ENCODE measurements at places on chromosomes 3 and 15.

DNA sequence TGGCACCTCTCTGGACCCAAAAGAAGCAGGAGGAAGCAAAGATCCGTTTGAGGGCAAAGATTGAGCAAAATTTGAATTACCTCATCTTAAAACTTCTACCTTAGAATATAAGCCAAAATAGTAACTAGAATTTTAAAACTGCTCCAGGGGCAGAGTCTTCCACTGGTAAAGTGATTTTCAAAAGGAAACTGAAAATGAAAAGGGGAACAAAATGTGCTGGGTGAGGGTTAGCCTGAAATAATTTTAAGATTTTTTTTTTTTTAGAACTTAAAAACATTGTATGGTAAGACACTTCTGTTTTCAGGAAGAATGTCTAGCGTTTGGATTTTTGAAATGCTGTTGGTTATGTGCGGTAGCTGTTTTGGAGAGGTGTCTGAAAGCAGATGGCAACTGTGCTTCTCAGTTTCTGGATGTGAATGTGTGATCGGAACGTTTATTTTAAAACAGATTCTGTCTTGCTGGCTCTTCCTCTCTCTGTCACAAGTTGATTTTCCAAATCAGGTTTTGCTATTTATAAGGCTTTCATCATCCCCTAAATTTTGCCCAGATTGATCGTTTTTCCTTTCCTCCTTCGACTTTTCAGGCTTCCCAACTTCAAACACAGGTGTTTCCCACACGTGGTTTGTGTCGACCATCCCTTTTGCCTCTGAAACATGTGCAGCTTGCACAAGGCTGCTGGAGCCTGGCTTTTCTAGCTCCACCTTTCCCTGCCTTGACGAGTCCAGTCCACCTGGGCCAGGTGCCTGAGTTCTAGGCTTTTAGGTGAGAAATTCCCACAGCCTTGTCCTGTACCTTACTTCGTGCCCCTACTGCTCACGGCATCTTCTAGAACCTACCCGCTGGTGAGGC is 3.3 kb downstream of the LRRK1 start:
- DNase-seq, result no peak

GRCh38 chr3:16720367-16720940 is 115.2 kb upstream of the DAZL start:
- no peak for DNase-seq

DNA sequence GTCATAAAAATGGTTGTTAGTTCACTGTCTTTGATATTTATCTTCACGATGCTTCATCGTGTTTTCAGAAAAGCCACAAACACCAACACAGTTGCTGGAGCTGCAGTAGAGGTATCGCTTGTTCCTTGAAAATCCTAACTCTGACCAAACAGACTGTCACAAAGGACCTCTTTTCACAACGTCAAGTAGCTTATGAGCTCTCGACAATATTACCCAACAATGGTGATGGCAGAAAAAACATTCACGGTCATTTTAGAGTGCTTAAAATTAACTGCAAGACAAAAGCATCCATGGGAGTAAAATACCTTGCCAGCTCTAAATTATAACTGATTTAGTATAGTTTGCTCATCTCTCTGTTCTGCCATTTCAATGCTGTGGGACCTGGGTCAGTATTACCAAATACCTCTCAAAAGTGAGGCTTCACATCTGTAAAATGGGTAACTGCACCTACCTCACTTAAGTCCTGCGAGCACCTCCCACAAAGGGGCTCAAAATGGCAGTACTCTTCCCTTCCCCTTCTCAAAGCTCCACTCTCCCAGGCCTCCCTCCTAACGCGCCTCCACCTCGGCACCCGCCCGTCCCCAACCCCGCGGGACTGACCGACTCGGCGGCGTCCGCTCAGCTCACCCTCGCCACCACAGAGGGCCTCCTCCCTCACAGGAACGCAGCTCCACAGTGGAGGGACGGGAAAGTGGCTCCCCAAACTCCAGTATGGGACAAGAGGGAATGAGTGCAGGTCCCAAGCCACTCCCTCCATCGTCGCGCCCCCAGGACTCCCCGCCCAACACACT is 546 bp downstream of the TRIM59 start:
- peak; percentile 10 for DNase-seq

DNA sequence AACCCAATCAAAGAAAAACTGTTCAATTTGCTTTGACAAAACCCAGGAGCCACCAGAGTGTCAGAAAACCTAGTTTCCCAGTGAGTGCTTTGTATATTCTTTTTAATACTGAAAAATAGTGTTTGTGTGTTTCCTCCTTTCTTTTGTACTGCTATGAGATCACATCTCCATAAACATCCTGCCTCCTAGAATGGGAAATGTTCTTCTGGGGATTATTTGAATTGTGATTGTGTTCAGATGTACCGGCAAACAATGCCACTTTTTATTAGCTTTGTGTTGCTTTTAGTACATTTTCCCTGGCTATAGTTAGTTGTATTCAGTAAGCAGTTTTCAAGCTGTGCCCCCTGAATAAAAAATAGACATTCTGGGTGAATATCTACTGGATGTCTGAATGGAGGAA is 148.0 kb upstream of the NR2E3 start:
- no peak for DNase-seq

- no peak for DNase-seq
Observed at GRCh38 chr3:42693530-42693930, 8.2 kb downstream of the KLHL40 start.

GRCh38 chr3:138609898-138610266 is 1.3 kb downstream of the FAIM start:
- DNase-seq, result no peak

- DNase-seq, result no peak
Observed at GRCh38 chr3:179452176-179452564, 900 bp upstream of the GNB4 start.

DNA sequence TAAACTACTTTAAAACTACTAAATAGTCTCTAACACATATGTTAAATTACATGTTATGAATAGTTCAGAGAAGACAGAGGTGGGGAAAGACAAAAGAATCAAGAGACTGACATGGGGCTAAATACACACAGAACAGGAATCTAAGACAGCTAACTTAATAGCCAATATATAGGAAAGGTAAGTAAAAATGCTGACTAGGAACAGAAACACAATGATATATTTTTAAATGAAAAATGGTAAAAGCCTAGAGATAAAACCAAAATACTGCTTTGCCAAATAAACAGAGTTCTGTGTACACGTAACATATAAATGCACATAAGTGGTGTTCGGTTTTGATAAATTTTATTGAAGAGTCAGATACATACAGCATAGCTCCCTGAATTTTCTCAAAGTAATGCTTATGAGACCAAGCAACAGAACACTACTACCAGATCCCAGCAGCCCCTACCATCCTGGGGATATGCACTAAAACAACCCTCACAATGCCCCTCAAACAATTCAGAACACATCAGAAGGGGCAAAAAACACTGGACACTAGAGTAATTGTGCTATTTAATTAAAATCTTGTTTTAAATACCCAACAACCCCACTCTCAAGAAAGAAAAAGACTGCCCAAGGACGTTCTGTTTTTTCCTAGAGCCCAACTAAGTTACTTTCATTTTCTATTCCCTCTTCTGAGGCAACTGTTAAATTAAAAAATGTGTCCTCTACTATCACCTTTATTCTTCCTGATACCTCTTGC is 121.1 kb downstream of the ADAM10 start:
- DNase-seq, result no peak

GRCh38 chr3:155744626-155745324 is at the start of gene PLCH1:
Gene PLCH1 (minus strand): TSS chr3:155745071. CDS start chr3:155704224, 40,847 bp downstream.
- no peak for DNase-seq

DNA sequence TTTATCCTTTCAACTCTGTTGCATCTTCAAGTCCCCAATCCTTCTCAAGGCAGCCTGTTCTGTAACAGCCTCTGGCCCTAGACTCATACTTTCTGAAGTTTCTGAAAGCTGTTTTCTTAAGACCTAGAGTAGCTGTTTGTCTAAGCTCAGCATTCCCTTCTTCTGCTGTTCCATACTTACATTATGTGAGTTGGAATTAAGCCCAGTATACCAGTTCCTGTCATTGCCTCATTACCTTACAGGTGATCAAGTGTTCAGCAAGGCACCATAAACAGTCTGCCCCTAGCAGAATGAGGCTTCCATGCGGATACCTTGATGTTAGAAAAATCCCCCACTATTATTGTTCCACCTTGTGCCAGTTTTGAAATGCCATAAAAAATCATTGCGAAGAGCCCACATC is 180.6 kb downstream of the PLCL2 start:
- DNase-seq, result no peak

- no peak for DNase-seq
Observed at GRCh38 chr3:152466784-152467183, 198.1 kb downstream of the MBNL1 start.

DNA sequence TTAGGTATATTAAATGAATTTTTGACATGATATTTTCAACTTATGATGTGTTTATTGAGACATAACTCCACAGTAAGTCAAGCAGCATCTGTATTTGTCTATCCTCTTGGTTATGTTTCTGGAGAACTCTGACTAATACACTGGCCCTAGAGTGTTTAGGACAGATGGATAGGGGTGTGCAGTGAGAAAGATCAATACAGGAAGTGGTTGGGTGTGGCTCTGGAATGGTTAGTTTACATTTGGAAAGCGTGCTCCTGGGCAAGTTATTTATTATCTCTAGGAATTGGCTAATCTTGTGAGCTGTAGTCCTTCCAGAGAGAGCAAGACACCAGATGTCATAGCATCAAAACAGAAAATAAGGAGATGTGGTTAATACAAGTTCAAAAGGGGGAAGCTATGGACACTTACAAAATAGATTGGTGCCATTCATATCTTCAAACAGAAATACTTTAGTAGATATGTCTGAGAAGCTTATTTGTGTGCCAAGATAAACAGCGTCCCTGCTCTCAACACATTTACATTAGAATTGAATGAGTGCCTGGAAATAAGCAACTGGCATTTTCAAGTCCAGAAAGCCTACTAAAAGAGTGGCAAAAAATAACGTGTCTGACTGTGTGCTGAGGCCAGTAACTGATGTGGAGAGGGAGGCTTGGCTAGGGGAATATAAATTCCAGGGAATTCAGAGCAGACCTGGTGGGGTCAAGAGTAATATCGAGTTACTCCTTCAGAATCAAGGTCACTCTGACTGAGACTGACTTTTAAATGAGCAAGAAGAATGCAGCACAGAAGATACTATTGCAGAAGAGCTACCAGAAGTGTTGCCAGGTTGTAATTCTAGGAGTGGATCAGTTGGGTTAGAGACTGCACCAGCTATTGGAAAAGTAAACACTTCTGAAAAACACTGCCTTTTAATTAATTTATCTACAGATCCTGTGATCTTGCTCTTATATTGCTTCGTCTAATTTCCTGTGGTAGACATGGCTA is 33.4 kb upstream of the PLAAT1 start:
- DNase-seq, result no peak

GRCh38 chr3:37806505-37807200 is 55.0 kb upstream of the CTDSPL start:
- no peak for DNase-seq

- no peak for DNase-seq
Observed at GRCh38 chr3:141849056-141849815, 27.2 kb upstream of the ATP1B3 start.

GRCh38 chr15:63559753-63560152 is 37.4 kb upstream of the FBXL22 start:
- no peak for DNase-seq

GRCh38 chr3:161940621-161940965 is 444.0 kb downstream of the OTOL1 start:
- no peak for DNase-seq

DNA sequence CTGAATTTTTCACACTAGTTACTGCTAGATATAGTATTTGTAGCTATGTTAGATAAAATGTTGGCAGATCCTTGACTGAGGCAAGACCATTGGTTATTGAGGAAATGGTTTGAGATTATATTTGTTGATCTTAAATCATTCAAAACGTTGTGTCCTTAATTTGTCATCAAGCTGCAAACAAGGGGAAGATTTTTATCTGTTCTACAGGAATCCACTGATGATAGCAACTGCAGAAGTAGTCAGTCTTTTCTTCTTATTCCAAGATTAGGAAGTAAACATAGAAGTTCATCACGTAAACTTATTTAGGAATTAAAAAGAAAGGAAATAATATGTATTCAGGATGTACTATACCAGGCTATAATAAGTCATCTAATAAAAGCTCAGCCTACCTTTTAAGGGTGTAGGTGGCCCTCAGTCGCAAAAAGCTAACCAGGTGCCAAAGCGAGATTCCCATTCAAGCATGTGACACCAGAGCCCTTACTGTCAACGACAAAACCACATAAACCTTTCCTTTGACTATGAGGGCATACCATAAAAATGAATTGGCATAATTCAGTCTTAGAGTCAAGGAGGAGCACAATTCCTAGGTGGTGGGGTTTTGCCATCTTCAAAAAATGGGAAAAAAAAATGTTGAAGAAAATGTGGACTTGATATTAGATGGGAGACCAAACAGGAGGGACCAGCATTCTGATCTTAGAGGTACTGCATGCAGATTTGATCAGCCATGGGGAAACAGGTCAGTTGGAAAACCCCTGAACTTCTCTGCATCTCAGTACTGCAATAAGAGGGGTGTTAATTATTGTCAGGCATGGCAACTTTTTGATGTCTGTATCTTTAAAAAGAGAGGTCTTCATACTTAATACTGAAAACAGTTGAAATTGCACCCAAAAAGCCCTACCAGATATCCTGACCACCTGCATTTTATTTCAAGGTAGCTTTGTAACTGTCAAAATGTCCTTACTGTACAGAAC is 212.5 kb upstream of the UBE2E1 start:
- no peak for DNase-seq

- DNase-seq, result no peak
Observed at GRCh38 chr3:178841011-178841410, 230.6 kb downstream of the ZMAT3 start.

DNA sequence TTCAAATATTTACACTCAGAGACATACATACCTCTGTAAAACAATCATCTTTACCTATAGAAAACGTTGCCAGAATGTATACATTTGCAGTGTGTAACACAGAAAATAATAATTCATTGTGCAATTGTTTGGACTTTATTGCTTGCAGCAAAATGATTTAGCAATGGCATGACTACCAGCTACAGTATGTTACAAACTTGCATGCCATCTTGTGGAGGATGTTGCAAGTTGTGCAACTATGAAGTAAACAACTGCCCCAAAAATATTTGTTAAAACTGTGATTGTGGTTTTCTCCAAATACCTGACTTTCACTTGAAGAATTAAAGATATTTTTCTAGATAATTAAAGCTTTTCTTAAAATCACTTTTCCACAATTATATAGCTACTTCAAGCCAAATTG is 27.1 kb upstream of the C3orf49 start:
- no peak for DNase-seq

DNA sequence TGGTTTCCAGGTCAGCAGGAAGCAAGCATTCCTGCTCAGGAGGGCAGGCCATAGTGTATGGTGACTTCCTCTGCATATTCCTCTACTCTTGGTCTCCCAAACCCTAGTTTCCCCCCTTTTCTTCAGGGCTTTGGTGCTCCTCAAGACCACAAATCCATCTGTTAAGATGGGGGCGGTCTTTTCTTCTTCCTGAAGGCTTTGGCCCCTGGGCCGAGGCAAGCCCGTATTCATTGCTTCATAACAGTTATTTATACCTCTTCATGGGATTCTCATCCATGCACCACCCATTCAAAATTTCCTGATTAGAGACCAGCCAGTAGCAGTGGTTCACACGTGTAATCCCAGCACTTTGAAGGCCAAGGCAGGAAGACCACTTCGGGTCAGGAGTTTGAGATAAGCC is 62.1 kb upstream of the IL12A start:
- no peak for DNase-seq

- DNase-seq, result no peak
Observed at GRCh38 chr15:73387507-73388255, 18.9 kb upstream of the HCN4 start.

GRCh38 chr3:48247401-48247811 is 6.5 kb downstream of the ZNF589 start:
- DNase-seq, result no peak

GRCh38 chr3:21117370-21117769 is 633.6 kb downstream of the ZNF385D start:
- DNase-seq, result no peak

All from stimulated activated CD8-positive, alpha-beta memory T cell treated with anti-CD3 and anti-CD28 coated beads, Interleukin-2, amount 100 ng/mL, for 1 hour (primary cell).